ENCODE measurements at places on chromosomes 6 and 20.
A peak's percentile ranks its signal among the peaks of the same experiment; 100 is the strongest.

DNA sequence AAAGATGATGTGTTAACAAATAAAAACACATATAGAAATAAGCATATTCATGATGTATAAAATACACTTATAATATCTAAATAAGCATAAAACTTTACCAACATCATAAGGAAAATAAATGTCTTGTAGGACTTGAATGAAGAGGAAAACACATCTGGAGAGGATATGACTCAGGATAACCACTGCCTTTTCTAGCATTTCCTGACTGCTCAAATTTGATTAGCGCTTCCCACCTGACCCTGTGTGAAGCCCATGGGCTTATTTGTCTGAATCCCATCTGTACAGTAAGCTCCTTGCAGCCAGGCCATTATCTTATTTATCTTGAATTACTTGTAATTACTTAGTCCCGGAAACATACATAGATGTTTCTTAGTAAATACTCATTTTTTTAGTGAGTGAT lies 608.6 kb downstream of the COL12A1 start:
- no peak for DNase-seq

DNA sequence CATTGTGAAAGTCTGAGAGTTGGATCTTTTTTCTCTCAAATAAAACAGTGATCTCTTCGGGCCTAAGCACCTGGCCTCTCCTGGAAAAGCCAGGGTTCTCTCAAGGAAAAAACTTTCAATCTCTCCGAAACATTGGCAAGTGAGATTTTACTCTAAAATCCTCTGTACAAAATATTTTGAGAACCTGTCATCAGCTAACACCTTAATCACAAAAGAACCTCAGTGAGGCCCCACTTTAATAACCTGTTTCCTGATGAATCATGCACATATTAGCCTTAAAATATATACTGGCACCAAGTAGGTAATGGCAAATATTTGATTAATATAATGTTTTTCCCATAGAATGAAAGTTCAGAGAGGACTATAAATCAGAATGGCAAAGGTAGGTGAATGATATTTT lies 177.9 kb downstream of the FRK start:
- DNase-seq = no peak

DNA sequence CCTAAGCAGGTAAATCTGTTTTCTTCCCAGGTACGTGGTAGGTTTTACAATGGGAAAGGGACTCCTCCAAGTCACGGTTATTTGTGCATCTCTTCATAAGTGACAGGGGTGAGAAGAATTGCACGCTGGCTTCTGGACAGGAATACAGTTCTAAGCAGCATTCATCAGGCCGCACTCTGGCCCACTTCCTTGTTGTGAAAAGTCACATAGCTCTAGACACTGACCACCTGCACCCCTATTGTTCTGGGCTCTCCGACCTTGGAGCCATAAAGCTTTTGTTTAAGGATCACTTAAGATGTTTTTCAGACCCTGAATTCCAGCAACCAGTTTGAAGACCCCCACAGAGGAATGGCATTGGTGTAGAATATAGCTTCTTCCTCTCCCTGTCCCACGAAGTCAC lies 31.4 kb downstream of the RAMACL start:
- no peak for DNase-seq

- DNase-seq = no peak
Observed at GRCh38 chr6:11835065-11835464, 56.5 kb upstream of the ADTRP start.

DNA sequence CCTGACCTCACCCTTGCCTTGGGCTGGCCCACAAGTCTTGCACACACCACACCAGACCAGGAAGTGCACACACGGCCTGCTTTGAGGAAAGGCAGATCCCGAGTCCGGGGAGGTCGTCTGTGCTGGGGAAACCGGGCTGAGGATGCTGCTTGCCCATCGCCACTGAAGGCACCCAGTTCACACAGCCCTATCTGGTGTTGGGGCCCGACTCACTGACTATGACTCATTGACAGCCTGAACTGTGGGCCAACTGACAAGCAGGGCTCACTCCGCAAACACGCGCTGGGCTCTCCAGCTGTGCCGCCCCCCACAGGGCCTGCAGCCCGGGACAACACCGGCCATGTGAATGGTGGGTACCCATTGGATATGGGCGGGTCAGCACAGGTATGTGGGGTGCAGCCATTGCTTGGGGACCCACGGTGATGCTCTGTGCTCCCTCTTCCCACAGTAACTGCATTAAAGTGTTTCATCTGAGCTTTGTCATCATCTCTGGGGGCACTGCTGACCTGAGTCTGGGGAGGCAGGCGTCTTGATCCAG lies 1.6 kb downstream of the SAMD10 start:
- DNase-seq = no peak

GRCh38 chr6:447381-448165 lies 56.0 kb downstream of the IRF4 start:
- DNase-seq = no peak

DNA sequence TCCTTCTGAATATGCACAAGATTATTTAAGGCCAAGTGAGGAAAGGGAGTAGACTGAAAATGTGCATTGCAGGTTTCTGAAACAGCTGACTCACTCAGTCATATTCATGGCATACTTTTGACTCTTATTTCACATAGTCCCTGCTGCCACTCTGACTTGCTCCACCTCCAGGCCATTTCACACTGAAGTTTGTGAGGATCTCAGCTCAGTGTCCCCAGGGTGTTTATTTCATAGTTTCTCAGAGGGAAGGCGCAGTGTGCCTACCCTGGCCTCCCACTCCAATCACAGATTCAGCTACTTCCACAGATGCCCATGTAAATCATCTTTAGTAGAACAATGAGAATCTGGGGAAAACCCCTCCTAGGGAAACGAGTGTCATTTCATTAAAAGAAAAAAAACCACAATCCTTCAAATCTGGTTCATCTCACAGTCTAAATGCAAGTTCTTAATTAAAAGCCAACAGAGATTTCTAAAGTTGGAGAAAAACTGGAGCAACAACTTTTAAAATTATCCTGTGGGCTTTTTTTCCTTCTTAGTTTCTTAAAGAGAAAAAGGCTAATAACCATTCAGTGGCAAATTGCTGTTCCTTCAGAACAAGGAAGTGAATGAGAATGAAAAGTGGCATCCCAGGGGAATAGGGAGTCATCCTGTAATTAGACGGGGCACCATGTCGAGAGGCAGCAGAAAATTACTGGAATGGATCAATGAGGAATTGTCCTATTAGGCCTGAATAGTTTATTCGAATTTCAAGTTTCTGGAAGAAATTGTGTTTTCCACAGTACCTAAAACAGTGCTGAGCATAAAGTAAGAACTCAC lies 133.6 kb downstream of the TFAP2B start:
- no peak for DNase-seq

DNA sequence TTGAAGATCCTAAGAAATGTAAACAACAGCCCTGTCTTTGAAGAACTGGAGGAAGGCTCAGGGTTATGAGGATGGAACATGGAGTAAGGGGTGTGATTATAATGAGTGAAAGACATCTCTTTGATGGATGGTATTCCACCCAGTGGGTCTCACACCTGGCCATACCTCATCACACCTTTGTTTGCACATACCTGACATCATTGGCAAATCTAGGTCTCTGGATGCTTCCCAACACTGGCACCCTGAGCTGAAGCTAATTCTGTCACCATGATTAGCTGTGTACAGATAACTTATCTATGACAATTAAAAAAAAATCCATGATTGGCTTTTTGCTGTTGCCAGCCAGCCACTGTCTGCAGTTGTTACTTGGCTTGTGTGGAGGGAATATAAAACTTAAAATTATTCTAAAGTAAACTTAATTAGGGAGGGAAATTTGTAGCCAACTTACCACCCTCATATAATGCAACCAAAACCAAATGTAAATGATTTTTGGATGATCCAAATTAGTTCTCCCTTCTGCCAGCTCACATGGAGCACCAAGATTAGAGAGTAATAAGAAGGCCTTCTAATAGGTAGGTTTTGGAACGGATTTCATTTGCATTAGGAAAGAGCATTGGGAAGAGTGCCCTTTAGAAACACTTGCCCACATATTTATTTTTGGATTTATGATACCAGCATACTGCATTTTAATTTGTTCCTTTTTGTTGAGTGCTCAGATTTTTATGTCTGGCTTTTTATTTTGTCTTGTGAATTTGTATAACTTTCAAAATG lies 249.5 kb downstream of the SOX4 start:
- no peak for DNase-seq

GRCh38 chr20:60254901-60255411 lies 296.7 kb downstream of the CDH26 start:
- DNase-seq = no peak

DNA sequence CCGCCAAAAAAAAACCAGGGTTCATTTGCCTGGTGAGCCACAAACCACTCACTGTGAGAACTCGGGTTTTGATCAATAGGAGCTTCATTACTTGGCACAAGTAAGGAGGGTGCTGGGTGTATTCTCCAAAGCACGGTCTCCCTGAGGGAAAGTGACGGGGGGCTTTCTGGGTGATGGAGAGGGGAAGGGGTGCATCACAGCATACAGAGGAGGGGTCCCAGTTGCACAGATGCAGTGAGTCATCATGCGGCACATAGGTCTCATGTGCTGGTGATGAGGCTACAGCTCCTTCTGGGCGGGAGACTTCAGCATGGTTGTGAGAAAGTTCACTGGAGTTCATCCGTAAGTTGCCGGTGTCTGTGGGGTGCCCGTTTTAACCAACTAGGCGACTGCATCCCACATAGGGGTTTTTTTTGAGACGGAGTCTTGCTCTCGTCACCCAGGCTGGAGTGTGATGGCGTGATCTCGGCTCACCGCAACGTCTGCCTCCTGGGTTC lies 36.2 kb downstream of the SUN5 start:
- DNase-seq = peak; percentile 9

GRCh38 chr6:40393641-40394040 lies 193.5 kb downstream of the LRFN2 start:
- no peak for DNase-seq

Measured in GM13976 (cell line).